ENCODE measurements at places on chromosomes 4 and X.
A peak's percentile ranks its signal among the peaks of the same experiment; 100 is the strongest.

DNA sequence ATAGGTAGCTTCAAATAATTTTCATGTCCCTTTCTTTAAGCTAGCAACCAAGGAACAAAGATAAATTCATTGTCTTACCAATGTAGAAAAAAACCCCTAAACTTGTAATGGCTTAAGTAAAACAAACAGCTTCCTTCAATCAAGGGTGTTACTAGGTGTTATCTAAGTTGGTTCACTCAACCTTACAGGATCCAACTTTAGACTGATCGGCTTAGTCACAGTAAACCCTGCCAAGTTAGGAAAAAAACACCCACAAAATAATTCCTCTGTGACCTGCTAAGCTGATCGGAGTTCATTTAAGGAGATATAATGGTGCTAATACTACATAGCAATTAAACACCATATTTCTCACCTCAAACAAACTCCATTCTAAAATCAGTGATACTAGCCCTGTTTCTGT lies 10.1 kb downstream of the AIFM1 start:
- DNase-seq = no peak

DNA sequence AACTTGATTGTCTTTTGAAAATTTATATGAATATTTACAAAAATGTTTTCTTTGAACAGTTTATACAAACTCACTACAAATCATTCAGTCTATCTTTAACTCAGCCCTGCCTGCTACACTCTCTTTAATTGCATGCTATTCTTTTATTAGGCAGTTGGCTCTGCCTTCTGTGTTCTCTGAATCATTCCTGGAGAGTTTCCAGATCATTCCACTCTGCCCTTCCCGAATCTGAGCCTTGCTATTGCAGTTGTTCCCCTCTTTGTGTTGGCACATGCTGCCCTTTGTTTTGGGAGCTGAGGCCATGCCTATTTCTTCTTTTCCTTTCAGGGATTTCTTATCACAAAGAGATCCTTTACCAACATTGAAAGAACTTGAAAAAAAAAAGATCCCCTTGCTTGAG lies 8.7 kb upstream of the TECRL start:
- no peak for DNase-seq

- DNase-seq = no peak
Observed at GRCh38 chr4:151656058-151656457, 104.7 kb downstream of the GATB start.

GRCh38 chr4:100511896-100512295 lies 5.9 kb downstream of the EMCN start:
- no peak for DNase-seq

DNA sequence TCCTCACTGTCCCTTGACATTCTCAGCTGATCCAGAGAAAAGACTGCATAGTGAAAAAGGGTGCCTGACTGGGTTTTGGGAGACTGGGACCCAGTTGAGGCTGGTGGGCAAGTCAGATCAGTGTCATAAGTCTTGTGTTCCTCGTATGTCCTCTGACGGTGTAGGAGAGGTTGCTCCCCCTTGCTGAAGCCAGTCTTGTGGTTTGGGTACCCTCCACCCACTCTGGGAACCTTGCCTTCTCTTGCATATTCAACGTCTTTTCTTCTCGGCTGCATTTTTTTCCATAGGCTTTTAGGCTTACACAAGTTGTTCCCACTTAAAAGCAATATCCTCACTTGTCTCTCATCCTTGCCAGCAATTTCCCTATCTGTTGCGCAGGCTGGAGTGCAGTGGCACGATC lies 211.9 kb downstream of the PTTG2 start:
- DNase-seq = no peak

DNA sequence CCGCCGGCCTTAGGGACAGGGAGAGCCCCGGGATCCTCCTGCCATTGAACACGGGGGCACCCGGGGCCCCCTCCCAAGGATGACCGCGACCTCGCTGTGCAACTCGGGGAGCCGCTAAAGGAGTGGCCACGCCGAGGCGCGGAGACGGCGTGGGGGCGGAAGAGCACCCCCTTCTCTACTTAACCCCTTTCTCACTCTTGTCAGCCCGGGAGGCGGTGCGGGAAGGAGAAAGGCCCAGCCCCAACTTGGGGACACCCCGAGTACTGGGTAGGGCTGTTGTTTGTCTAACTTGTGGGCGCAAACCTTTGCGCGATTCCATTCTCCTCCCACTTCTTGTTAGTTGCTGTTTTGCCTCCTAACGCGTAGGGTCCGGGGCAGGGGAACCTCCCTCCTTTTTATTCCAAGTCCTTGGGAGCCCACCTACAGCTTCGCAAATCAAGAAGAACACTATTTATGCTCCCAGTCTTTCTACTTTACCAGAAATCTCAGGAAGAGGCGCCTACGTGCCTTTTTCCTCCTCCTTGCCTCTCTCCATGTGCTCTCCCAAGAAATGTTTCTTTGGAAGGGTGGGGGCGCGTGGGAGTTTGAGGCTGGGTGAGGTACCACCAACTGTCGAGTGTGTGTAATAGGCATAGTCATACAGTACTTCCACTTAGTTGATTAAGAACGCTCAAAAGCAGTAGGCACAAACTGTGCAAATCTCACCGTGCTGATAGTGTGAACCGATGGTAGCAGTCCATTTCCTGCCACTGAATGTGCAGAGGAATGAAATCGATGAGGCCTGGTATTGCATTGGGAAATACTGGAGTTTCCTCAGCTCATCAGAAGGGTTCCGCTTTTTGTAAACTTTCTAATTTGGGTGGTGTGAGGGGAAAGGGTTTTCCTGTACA lies 813 bp downstream of the DIAPH2 start:
- peak; percentile 15 for DNase-seq

- no peak for DNase-seq
Observed at GRCh38 chr4:70151271-70151670, 2.8 kb upstream of the PRR27 start.

DNA sequence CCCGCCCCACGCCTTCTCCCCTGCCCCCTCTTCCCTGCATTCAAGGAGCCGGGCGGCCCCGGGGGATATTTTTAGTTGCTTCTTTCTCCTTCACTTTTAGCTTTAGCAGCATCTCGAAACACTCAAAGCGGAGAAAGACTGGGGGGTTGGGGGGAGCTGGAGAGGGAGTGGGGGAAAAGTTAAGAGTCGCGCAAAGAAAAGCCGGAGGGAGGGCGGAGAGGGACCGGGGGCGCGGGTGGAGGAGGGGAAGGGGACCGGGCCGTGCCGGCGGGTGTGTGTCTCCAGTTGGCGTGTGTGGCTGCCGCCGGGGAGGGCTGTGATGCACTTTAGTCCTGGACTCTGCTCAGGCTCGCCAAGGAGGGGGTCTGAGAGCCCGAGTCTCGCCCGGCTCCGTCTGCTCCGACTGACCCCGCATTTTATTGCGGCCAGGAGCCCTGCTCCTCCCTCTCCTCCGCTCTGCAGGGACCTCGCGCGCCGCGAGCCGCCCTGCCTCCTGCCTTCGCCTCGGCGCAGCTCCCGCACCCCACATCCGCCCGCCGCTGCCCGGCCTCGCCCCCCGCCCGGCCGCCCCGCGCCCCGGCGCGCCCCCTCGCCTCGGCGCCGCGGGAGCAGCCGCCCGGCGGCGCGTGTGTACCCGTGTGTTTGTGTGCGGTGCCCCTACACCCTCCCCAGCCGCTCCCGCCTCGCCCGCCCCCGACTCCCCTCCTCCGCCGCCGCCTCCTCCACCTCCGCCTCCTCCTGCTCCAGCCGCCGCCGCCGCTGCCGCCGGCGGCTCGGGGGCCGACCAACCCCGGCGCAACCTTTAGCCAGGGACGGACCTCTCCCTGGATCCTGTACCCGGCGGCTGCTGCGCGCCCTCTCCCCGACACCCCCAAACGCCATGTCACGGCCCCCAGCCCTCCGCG lies 1.4 kb downstream of the ZNF827 start:
- peak; percentile 38 for DNase-seq

DNA sequence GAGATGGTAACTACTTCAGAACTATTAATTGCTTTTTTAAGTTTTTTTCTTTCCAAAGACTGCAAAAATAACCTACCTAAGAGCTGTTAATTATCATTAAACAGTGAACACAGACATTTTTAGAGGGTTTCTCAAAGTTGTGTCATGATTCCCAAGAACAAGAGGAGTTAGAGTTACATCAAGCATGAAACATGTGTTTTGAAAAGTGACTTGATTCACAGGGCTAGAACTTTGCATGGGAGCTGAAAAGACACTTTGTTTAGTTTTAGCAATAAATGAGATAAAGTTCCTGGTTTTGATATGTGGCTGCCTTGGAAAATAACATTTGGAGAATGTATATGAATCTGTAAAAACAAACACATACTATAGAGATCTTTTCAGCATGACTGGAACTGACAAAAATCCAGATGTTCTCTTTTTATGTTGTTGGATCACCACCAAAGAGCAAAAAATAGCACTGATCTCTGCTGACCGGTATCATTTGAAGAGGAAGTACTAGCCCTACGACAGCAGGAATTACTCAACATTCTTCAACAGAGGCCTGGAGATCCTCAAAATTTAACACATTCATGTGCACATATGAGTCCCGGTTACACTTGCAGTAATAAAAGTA lies 173.0 kb upstream of the PCDH18 start:
- no peak for DNase-seq

DNA sequence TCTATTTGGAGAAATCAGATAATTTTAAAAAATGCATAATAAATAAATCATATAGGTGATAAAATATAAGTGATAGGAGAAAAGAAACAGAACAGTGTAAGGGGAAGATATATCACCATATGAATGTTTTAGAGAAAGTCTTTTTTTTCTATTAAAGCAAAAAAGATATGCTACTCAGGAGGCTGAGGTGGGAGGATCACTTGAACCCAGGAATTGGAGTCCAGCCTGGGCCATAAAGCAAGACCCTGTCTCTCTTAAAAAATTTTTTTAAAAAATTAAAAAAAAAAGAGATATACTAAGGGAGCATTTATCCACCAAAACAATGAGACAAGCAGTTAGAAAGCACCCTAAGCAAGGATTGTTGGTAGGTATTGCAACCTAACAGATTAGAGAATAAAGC lies 6.1 kb downstream of the TMEM156 start:
- no peak for DNase-seq

DNA sequence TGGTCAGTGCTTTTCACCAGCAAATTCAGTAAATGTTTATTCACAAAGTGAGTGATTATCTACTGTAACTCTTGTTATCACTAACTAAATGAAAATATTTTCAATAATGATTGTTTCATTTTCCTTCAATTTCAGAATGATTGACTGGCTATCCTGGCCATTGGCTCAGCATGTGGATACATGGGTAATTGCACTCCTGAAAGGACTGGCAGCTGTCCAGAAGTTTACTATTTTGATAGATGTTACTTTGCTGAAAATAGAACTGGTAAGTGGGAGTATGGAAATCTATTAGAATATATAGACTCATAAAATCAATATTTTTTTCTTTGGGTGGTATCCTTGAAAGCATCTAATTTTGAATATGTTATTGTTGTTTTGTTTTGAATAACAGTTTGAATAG lies 10.9 kb downstream of the USP38 start:
- no peak for DNase-seq

- no peak for DNase-seq
Observed at GRCh38 chr4:66972087-66972486, 573.2 kb downstream of the CENPC start.

DNA sequence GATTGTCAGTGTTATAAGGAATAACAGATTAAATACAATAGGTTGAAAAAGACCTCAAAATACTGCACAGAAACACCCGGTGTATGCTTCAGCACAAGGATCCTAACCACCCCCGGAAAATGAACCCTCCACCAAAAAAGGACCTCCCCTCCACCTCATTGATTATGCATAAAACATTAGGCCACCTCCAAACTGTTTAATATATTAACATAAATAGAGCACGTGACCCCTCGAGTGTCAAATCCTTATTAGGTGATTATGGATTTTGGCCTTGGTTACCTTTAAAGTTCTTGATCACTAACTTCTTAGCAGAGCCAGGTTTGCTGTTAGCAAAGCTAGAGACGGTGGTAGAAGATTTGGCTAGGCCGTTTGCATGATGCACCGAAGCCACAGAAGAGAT lies 958 bp downstream of the CUL4B start:
- DNase-seq = no peak

DNA sequence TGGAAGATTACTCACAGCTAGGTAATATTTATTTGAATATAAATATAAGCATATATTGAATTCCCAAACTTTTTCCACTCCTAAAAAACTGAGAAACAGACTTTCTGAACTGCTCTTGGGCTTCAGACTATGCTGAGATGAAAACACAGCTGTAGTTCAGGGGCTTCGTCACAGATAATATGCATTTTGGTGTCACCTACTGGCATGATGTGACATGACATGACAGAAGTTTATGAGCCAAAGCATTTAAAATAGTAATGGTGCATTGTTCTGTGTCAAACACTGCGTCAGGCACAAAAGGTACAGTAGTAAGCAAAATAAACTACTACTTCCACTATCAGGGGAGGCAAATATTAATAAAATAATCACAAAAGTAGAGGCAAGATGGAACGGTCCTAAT lies 171.3 kb downstream of the BTC start:
- no peak for DNase-seq

GRCh38 chrX:5632887-5633286 lies 595.8 kb downstream of the NLGN4X start:
- DNase-seq = no peak

- DNase-seq = peak; percentile 24
Observed at GRCh38 chr4:169756971-169757574, 671 bp downstream of the HPF1 start.

- DNase-seq = no peak
Observed at GRCh38 chrX:133630362-133630761, 215.1 kb upstream of the GPC4 start.

DNA sequence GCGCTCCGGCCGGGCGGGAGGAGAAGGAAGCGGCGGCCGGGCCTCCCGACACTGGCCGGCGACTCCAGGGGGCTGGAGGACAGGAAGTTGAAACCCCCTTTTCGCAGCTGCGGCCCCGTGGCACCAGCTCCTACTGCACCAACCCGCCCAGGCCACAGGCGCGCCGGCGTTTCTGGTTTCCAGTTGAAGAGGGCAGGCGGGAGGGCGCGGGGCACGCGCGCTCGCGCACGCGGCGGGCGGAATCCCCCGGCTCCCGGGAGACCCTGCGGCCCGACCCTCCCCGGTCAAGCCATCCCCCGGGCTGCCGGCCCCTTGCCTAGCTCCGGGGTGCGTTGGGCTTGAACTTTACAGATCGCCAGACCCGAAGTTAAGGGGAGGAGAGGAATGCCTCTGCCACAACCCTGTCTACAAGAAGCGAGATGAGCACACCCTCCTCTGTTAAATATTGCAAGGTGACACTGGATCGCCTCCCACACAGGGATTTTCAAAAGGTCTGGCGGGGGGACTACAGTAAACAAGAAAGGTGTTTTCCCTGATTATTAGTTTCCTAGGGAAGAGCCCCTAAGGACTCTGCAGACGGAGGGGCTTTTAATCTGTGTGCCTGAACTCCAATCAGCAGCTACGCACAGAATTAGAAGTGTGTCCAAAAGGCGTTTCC lies 1.4 kb downstream of the ELOVL6 start:
- DNase-seq = peak; percentile 52

GRCh38 chr4:55033296-55033695 lies 92.1 kb downstream of the KDR start:
- DNase-seq = no peak

DNA sequence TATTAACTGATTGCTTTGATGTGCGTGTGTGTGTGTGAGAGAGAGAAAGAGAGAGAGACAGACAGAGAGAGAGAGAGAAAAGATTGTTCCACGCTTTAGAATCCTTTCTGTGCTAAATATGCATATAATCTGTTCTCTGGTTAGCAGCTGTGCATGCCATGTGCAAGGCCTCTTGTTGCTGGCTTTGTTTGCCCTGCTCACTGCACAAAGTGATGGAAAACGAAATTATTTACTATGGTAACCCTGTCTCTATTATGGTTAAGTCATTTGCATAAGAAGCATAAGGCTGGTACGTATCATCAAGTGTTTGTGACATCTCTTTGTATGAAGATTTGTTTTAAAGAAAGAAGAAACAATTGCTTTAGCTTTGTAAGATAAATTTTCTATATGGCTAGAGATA lies 190.2 kb upstream of the POF1B start:
- no peak for DNase-seq

All from stimulated activated naive CD4-positive, alpha-beta T cell (primary cell).